ENCODE measurements at places on chromosomes 6 and 20.

DNA sequence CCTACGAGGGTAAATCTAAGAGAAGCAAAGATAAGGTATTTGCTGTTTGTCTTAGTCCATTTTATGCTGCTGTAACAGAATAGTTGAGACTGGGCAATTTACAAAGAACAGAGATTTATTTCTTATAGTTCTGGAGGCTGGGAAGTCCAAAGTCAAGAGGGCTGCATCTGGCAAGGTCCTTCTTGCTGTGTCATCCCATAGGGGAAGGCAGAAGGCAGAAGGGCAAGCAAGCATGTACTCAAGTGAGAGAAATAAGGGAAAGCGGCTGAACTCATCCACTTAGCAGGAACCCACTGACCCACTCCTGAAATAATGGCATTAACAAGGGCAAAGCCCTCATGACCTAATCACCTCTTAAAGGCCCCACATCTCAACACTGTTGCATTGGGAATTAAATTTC lies 102.7 kb downstream of the AGPAT4 start:
- DNase-seq = no peak

DNA sequence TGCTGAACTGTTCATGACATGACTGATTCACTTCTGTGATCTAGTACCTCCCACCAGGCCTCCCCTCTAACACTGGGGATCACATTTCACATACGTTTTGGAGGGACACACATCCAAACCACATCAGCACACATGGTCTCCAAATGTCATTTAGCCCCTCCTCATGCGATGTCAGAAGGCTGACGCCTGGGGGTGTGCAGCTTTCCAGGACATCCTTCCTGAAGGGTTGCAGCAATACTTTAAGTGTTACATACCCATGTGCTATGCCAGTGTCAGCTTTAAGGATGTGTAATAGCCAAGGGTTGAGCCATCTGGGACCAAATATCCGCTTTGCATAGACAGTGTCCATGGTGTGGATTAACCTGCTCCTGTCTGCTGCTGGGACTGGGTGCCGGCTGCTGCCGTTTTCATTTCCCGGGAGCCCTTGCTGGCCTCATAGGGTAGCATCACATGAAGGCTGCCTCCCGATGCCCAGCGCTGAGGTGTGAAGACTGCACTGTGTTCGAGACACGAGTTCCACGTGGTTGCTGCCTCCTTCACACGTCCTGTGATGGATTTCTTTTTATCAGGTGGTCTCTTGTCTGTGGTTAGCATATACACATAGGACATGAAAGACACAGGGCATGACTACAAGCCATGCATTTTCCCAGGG lies 219.0 kb downstream of the THBS2 start:
- no peak for DNase-seq

- DNase-seq = no peak
Observed at GRCh38 chr6:159303159-159303558, 134.0 kb downstream of the FNDC1 start.

GRCh38 chr6:142851601-142852000 lies 93.4 kb downstream of the HIVEP2 start:
- DNase-seq = no peak

DNA sequence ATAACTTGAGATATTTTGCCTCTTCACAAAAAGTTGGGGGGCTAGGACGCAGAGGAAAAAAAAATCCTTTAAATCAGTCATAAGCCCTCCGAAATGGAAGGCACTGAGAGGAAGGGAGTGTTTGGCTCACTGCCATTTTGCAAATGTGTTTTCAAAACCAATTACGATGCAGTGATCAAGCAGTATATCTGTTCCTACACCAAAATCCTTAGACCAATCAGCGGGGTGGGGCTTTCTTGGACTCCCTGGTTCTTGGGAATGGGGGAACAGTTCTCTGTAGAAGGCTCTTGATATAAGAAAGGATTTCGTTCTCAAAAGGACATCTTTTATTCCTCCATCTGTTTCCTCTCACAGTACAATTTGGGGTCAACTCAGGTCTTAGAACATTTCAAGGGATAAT lies 478.6 kb upstream of the JARID2 start:
- DNase-seq = no peak

- no peak for DNase-seq
Observed at GRCh38 chr6:37516076-37516919, 16.6 kb upstream of the CCDC167 start.

DNA sequence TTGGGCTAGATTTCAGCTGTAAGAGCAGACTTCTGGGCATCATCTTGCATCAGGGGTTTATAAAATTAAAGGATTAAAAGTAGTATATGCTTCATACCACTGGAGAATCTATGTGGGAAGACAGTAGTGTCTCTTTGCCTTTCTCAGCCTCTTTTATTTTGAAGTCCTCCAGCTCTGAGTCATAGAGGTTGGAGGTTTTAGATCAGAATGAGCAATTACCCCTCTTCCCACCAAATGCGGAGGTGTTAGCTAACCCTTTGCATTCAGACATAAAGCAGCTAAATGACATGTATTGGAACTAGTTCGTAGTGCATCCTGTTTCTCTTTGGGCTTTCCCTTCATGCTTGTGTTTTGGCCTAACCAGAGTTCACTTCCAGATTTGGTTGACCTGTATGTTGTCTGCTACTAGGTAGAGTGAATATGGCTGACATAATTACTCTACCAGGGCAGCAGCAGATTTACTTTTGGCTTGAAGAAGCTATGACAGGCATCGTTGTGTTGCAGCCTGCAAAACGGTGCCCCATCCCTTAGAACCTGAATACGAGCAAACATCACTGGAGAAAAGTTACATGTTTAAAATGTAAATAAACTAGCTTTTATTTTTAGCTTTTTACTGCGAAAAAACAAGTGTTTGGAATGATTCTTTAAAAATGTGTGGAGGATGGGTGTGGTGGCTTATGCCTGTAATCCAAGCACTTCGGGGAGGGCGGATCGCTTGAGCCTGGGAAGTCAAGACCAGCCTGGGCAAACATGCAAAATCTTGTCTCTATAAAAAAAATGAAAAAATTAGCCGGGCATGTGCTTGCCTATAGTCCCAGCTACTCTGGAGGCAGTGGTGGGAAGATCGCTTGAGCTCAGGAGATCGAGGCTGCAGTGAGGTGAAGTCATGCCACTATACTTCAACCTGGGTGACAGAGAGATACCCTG lies 82.2 kb downstream of the MYO6 start:
- no peak for DNase-seq

GRCh38 chr20:49267327-49267726 lies 10.5 kb downstream of the ZNFX1 start:
- DNase-seq = no peak

- no peak for DNase-seq
Observed at GRCh38 chr20:32606107-32606506, 21.0 kb upstream of the NOL4L start.

DNA sequence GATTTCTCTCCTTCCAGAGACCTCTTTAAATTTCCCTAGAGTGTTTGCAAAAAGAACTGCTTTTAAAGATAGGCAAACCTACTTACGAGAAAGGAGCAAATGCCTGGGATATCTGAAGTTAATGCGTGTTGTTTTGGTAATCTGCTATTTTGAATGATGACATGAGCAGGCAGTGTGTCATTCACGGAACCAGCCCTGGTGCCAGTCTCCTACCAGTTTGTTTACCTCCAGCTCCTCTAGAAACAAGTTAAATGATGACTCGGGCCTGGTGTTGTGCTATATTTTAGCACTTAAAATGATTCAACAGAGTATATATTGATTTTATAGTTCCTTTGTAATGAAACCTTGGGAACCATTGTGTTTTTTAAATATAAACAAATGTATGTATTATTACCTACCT lies 41.1 kb upstream of the MAP3K4 start:
- no peak for DNase-seq

DNA sequence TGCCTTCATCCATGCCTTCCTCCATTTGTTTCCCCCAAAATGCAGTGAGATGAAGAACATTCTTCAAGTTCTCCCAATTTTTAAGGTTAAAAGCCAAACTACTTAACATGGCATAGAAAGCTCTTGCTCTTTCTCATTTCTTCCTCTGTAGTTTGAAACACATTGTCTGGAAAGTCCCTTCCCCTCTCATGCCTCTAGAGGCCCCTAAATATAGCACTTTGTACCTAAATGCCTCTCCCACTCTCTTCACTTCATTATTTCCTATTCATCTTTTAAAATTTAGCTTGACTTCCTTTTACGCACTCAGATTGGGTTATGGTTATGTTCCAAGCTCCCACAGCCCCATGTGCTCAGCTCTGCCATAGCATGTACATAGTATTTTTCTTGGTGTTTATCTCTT lies 389.3 kb downstream of the HDGFL1 start:
- no peak for DNase-seq

GRCh38 chr6:168691774-168692173 lies 250.8 kb downstream of the SMOC2 start:
- DNase-seq = no peak

DNA sequence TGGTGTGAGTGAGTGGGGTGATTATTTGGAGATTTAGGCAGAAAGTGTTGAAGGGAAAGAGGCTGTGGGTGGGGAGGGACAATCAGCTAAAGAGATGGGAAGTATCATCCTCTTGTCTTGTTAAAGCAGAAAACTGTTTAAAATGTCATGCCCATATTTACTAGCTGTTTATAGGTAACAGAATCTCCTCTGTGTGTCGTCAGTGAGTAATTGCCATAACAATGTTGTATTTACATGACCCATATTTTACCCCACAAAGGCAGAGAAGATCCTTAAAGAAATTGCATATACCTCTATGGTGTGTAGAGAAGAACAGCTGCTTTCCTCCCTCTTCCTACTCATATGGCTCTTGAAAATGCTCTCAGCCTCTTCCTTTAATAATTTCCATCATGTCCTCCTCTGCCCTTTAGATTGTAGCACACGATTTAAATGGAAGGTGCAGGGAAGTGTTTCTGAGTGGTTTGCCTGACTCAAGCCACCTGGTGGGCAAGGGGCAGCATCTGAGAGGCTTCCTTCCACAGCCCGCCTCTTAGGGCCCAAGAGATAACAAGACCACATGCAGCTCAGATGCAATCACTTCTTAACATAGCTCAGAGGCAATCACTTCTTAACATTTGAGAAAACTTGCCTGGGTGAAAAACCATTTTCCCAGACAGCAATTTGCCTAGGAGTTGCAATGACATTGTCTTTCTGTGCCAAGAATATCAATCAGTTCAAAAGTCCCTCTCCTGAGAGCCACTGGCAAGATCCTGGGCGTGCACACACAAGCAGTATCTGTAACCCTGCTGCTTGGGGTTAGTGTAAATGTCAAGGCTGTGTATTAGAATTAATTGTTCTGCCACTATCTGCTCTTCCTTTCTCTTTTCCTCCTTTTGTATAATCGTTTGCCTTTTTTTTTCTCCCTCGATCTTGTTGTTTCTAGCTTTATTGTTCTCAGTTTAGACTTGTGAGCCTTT lies 44.1 kb upstream of the EDN1 start:
- DNase-seq = no peak

DNA sequence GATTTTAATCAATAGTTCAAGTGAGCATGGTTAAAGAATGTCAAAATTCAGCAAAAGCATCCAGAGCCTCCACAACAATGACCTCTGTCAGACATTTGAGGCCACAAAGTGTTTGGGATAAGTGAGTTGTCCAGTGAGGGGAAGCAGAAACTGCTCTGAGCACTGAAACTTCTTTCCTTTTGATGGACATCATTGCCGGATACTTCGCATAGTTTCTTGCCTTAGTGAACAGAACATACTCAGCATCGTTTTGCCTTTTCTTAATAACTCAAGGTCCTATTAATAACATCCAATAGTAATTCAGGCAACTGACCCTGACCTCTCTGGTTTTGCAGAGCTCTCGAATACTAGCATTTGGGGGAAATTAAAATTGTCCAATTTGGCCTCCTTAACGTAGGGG lies 78.6 kb downstream of the EDN3 start:
- DNase-seq = no peak

DNA sequence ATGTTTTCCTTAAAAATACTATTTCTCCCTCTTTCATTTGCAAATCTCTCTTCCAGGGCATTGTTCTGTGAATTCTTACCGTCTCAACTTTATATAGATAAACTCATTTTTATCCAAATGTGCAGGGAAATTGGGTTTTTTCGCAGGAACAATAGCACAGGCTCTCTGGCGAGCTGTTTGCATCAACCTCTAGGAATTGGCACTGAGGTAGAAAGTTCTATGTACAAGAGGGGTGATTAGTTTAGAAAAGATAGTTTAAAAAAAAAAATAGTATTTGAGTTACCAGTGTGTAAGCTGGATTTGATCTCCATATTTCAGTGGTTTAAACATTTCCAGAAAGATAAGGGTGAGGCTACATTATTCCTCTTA lies 129.7 kb upstream of the BTN3A2 start:
- DNase-seq = no peak

DNA sequence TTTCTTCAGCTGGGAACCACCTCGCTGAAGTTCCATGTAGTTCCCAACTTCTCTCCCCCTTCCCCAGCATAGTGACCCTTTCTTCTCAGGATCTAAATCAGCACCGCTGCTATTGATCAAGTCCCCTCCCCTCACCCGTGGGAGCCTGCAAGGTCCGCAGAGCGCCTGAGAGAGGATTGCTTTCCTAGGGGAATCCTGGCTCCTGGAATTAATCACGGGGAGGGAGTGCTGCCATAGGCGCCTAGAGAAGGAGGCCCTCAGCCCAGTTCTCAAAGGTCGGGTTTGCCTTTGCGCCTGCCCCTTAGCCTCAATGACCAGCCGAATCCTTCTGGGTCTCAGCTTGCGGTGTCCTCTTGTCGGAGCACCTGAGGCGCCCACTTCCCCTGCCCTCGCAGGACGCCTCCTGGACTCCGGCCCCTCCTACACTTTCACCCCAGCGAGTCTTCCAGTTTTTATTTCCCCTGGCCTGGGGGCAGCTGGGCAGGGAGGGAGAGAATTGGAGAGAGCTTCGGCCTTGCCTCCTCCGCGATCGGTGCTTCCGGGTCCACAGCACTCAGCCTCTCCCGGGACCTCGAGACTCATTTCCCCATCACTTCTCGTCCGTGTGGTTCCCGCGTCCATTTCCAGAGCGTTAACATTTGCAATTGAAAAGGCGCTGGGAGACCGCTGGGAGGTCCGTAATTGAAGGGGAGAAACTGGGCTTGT lies 3.1 kb upstream of the NKX2-2 start:
- no peak for DNase-seq

GRCh38 chr6:11433860-11434259 lies 103.7 kb upstream of the TMEM170B start:
- DNase-seq = no peak

DNA sequence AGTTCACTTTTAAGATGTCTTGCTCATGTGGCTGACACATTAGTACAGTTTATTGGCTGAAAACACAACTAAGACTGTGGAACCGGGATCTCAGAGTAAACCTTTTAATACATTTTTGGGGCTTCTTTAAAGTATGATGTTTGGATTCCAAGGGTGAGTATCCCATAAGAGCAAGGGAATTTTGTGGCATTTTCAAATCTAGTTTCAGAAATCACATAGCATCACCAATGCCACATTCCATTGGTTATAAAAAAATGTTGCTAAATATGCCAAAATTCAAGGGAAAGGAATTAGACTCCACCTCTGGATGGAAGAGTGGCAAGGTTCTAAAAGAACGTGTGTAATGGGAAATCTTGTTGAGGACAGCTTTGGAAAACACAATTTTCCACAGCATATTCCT lies 338.6 kb downstream of the COL12A1 start:
- DNase-seq = no peak

DNA sequence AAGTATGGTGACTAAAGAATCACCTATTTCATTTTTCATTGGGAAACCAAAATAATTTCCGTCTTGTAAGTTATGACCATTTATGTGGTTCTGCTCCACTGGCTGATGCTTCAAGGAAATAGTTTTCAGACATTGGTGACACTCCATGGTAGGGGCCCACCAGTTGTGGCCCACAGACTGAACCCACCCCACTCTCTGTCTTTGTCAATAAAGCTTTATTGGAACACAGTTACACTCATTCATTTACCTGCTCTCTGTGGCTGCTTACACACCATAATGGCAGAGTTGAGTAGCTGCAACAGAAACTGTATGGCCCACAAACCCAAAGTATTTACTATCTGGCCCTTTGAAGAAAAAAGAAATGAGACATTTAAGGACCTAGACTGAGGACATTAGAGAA lies 78.5 kb downstream of the TBC1D7 start:
- DNase-seq = no peak

Data from esophagus squamous epithelium (tissue), 5 donors.